ENCODE measurements at places on chromosomes 3 and 15.

- no peak for DNase-seq
Observed at GRCh38 chr3:26132942-26133341, 343.1 kb downstream of the OXSM start.

DNA sequence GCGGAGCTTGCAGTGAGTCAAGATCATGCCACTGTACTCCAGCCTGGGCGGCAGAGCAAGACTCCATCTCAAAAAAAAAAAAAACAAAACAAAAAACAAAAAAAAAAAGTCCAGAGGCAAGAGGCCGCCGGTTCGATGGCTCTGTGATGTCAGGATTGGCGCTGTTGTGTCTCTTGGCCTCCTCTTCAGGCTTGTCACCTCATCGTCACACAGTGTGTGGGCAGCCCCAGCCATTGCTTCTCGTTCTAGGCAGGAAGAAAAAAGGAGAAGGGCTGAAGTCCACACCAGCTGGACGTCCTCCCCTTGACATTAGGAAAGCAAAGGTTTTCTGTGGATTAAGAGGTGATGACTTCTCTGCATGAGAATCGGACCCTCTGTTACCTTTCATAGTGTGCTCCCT lies 191.1 kb downstream of the NSMCE3 start:
- DNase-seq, result no peak

DNA sequence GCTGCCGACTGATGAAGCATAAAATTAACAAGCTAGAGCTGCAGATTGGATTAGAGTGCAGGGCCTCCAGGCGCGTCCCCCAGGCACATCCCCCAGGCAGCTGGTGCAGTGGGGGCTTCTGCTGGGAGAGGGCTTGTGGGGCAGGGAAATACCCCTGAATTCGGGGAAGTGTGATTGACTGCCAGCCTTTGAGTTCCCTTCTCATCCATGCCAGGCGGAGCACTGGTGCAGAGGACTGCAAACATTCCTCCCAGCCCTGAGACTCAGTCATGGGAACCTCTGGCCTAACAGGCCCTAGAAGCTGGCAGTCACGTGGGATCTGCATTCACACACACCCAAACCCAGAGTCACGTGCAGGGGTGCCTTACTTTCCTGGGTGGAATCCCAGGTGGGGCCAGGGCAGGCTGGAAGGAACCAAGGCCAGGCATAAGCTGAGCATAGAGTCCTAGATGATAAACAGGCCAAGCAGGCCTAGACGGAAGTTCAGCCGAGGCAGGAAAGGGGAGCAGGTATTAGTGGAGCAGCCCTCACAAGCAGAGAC lies 46.2 kb upstream of the SEC22A start:
- no peak for DNase-seq

- DNase-seq, result no peak
Observed at GRCh38 chr3:79392479-79392878, 375.3 kb downstream of the ROBO1 start.

- DNase-seq, result no peak
Observed at GRCh38 chr3:111735912-111736311, 123.2 kb upstream of the PHLDB2 start.

GRCh38 chr3:23815879-23816278 lies 10.1 kb downstream of the UBE2E1 start:
- no peak for DNase-seq

GRCh38 chr15:74314795-74315438 lies 52.5 kb downstream of the CYP11A1 start:
- no peak for DNase-seq

DNA sequence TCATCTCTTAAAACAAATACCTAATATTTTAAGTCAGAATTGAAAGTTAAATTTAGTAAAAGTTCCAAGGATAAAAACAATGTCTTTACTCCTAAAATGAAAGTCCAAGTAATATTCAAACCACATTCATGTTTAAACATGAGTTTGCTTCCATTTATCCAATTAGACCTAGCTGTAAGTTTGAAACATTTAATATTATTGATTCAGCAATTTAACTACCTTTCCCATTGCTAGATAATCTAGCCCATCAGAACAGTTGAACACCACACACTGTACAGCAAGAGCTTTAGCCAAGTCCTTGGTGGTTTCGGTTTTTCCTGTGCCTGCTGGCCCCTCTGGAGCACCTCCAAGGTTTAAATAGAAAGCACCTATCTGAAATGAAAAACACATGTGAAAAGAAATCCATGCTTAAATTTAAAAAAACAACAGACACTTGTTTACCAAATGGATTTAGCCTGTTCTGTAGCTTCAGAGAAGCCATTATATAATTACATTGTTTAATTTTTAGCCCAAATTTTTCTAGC lies 97.8 kb downstream of the DNAH12 start:
- DNase-seq, result no peak

GRCh38 chr3:37770938-37771918 lies 90.5 kb upstream of the CTDSPL start:
- DNase-seq, result no peak

- DNase-seq, result no peak
Observed at GRCh38 chr15:61057376-61057775, 171.7 kb downstream of the RORA start.

- no peak for DNase-seq
Observed at GRCh38 chr3:82636177-82636576, 874.7 kb upstream of the GBE1 start.

GRCh38 chr15:26298659-26299170 lies 435.6 kb upstream of the ATP10A start:
- no peak for DNase-seq

DNA sequence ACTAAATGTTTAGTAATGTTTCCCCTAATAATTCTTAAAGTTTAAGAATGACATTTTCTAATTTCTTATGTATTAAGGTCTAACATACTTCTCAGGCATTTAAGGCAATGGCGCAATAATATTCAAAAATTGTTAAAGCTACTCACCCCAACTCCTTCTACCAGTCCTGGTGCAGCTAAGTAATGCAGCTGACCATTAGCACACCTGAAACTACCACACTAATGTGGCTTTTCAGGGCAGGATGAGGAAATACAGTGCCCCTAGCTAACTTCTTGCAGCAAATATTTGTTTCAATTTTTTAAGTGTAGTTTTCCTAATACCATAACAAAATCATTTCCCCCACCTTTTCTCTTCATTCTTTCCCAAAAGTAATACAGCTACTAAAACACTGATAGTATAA lies 827.7 kb downstream of the FHIT start:
- DNase-seq, result no peak

DNA sequence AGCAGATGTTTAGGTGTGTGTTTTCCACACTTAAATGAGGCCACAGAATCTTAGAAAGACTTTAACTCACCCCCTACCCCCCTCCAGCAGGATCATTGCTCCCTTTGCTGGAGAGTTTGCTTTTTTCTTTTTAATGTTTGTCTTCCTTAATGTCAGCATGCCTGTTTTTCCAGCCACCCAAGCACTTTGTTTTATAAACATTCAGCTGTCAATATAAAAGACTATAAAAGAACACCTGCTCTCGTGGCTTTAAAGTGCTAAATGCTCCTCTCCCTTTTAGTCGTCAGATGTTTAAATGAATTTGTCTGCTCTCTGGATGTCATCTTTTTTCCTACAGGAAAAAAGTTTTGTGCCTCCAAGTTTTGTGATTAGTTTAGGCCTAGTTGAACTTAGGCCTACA lies 61.7 kb downstream of the SIDT1 start:
- no peak for DNase-seq

GRCh38 chr15:26682598-26683164 lies 90.2 kb downstream of the GABRB3 start:
- no peak for DNase-seq

- DNase-seq, result no peak
Observed at GRCh38 chr15:31100738-31101137, 787 bp downstream of the TRPM1 start.

GRCh38 chr3:46022909-46023785 lies 4.1 kb downstream of the XCR1 start:
- no peak for DNase-seq

DNA sequence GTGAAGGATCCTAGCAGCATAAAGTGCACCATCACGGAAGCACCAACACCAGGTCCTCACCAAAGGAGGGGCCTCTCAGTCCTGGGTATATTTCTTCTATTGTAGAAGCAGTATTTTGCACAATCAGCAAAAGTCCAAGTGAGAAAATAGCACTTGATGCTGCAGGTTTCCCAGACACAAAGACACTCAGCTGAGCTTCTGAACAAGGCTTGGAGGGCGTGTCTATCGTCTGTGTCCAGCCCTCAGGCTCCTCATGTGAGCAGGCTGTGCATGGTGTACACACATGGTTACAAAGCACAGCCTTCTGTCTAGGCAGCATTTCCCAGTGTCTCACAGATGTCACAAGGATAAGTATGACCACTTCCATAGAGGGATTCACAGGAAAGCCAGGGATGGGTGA lies 98.3 kb upstream of the SPATA12 start:
- DNase-seq, result no peak

DNA sequence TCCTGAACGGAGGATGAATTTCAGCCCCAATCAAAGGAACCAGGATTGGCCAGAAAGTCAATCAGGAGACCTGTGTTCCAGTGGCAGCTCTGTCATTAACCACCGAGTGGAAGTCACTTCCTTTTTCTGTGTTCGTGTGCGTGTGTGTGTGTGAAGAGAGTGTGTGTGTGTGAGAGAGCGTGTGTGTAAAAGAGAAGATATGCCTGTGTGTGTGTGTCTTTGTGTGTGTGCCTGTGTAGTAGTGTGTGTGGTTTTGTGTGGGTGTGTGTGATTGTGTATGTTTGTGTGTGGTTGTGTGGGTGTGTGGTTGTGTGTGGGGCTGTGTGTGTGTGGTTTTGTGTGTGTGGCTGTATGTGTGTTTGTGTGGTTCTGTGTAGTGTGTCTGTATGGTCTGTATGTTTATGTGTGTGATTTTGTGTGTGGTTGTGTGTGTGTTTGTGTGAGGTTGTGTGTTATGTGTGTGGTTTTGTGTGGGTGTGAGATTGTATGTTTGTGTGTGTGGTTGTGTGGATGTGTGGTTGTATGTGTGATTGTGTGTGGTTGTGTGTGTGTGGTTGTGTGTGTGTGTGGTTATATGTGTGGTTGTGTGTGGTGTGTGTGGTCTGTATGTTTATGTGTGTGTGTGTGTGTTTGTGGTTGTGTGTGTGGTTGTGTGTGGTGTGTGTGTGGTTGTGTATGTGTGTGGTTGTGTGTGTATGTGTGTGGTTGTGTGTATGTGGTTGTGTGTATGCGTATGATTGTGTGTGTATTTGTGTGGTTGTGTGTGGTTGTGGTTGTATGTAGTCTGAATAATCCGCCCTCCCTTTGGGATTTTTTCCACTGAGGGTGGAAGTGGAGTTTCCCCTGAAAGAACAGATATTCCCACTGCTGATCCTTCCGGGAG lies 314.4 kb downstream of the SHQ1 start:
- DNase-seq, result no peak

DNA sequence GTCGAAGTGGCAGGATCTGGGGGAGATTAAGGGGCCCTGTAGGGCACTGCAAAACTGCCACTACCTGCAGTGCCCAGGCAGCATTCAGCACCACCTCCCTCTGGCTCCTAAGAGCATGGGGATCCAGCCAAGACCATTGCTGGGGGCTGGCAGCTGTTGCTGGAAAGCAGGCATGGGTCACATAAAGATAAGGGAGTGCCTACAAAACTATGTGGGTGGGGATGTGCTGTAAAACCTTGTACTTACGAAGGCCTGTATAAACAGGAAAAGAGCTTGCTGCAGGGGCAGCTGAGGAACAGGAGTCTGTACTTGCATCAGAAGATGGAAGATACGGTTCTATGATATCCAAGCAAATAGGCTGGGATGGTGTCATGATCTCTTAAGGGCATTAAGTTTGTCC lies 27.1 kb downstream of the IL20RB start:
- no peak for DNase-seq
